Activated CD4-positive, CD25-positive, alpha-beta regulatory T cell (primary cell): ENCODE measurements at places on chromosomes 13 and 19.
A peak's percentile ranks its signal among the peaks of the same experiment; 100 is the strongest.

GRCh38 chr19:48397263-48398101 lies 4.0 kb downstream of the GRIN2D start:
- no peak for DNase-seq

- no peak for DNase-seq
These were observed 55.5 kb downstream of the MYH14 start for GRCh38 chr19:50258918-50259372.

DNA sequence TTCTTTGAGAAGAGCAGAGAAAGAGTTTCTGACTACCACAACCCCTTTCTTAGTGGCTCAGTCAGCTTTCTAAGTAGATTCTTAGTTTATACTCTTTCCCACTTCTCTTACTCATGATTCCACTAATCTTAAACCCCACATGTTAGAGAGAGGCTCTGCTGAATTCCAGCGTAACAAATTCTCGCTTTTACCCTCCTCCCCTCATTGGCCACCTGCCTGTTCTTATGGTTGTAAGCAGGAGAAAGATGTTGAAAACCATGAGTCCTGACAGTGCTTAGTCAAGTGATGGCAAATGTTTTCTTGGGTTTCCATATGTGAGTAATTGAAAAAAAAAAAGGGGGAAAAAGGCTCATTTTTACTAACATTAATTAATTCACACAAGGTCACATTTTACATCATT lies 125.9 kb downstream of the ZDHHC20 start:
- no peak for DNase-seq

DNA sequence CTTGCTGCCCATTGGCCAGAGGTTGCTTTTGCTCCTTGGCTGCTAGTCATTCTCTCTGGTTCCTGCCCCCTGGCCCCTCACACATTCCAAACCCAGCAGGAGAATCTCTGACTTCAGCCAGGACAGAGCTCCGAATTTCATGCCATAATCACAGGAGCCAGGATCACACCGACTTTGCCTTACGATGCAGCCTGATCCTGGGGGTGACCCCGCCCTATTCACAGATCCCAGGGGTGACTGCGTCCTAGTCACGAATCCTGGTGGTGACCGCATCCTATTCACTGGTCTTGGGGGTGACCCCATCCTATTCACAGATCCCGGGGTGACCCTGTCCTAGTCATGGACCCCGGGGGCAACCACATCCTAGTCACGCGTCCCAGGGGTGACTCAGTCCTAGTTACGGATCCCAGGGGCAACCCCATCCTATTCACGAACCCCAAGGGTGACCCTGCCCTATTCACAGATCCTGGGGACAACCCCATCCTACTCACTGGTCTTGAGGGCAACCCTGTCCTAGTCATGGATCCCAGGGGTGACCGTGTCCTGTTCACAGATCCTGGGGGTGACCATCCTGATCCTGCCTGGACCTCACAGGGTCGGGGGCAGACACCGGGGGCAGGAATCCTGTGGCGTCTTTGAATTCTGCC lies 7.4 kb upstream of the TEX29 start:
- DNase-seq: no peak

DNA sequence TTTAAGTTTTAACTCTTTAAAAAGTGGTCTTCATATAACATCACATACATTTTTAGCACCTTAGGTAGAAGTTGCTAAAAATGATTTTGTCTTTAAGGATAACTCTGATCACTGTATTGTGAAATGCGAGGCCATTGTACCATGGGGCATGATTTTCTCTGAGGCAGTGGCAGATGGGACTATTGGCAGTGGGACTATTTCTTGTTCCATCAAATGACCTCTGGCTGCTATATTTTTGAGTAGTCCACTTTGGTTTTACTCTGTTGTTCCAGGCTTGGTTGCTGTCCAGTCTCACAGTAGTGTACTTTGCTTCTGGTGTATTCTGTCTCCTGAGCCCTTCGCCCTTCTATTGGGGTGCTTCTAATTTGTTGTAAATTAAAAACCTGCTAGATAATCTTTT lies 156.5 kb downstream of the ATP8A2 start:
- no peak for DNase-seq

- DNase-seq: no peak
These were observed 151.6 kb downstream of the ZNF486 start for GRCh38 chr19:20318616-20319015.

DNA sequence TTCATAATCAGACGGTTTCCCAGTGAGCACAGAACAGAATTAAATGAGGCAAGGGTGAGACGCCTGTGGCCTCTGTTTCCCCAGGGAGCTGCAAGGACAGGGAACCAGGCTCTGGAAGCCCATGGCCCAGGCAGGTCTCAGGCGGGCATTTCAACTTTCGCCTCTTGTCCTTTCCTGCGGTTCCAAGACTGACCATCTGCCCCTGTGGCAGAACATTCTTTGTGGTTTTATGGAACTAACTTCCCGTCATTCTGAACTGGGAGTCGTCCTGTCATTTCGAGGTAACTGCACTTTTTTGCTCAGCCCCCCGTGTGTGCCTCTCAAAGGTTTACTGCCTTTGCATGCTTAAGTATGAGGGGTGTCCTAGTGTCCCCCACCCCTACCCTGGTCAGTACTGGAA lies 70.9 kb downstream of the KL start:
- no peak for DNase-seq

GRCh38 chr13:97892717-97893116 lies 60.8 kb upstream of the IPO5 start:
- no peak for DNase-seq

- no peak for DNase-seq
These were observed 67.4 kb downstream of the STK24 start for GRCh38 chr13:98509271-98510155.

GRCh38 chr13:48615049-48615448 lies 38.7 kb upstream of the CYSLTR2 start:
- no peak for DNase-seq

- DNase-seq: peak; percentile 66
These were observed 4.2 kb upstream of the DAND5 start for GRCh38 chr19:12965017-12965811.

DNA sequence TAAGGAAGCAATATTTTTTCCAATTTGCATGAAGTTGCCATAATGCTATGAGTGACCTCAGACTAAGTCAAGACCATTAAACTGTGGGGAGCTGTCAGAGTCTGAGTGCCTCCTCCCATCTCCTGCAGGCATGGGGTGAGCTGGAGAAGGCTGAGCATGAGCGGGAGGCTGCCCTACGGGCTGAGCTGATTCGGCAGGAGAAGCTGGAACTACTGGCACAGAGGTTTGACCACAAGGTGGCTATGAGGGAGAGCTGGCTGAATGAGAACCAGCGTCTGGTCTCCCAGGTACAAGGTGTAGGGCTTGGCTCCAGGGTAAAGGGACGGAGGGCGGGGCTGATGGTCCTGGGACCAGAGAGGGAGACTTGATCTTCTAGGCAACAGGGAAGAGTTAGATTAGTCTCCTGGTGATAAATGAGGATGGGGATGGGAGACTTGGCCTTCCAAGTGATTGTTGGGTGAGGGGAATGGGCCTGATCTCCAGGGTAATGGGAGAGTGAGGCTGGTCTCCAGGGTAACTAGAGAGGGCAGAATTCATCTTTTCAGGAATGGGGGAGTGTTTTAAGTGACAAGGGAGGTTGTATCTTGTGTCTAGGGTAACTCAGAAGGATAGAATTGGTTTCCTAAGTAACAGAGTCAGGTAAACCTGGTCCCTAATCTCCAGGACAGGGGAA lies 36.0 kb downstream of the SPTBN4 start:
- no peak for DNase-seq

GRCh38 chr13:49652355-49653305 lies 24.3 kb downstream of the ARL11 start:
- DNase-seq: no peak

DNA sequence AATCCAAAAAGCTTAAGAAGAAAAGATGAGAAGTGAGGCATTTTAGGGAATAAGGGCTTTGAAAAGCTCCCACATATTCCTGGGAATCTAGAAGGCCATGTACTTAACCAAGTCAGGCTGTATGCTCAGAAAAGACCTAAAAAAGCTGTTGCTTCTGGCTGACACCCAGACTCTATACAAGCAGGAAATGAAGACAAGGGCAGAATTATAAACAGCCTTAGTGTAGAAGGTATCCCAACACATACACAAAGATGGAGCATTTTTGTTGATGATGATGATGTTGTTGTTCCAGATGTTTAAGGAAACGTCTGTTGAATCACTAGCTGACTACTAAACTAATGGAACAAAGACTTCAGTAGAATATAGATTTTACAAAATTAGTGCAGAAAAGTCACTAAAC lies 26.1 kb upstream of the N4BP2L1 start:
- DNase-seq: no peak

GRCh38 chr19:43555185-43555770 lies 20.0 kb downstream of the XRCC1 start:
- DNase-seq: peak; percentile 57

- no peak for DNase-seq
These were observed 515.0 kb upstream of the KLHL1 start for GRCh38 chr13:70623239-70623638.

DNA sequence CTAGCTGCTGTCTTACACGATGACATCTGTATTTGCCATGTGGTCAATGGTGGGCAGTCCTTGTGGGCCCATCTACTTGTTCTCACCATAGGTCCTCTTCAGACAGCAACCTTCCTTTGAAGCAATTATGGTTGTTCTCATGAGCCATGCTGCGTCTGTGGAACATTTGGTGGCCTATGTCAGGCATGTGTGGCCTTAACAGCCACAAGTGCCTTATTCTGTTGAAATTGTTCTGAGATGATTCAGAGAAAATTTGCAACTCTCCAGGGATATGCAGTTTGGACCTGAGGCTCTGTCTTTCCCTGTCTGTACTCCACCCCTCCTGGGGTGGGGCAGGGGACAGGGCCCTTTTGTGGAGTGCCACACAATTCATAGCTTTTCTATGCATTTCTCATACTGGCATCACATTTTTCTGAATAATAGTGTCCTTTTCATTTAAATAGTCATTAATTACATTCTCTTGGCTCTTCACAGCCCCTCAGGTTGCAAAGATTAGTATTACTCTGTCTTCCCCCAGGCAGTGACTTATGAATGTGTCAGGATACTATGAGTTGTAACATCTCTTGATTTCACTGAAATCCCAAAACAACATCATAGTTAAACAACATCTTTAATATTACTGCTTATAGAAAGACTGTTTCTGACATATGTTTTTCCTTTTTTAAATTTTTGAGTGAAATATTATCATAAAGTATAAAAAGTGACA lies 102.1 kb downstream of the ITGBL1 start:
- no peak for DNase-seq

- no peak for DNase-seq
These were observed 325.4 kb downstream of the FOXO1 start for GRCh38 chr13:40341096-40341471.

GRCh38 chr13:102440259-102440936 lies 38.5 kb upstream of the FGF14 start:
- no peak for DNase-seq

GRCh38 chr13:113061271-113061625 lies 44.3 kb upstream of the F7 start:
- DNase-seq: no peak

DNA sequence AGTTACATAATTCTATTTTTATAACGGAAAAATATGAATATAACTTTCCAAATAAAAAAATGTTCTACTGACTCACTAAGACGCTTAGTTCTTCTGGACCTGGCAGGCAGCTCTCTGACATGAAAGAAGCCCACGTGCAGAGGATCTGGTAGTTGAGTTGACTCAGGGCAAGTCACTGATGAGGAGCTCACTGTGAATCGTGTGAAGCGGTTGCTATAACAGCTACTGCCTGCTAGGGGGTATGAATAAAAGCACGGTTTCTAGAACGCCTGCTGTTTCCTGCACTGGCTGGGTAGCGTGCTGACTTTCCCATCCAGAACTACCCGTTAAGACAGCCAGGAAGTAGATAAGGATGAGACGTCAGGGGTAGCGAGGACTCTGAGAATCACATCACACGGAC lies 54.7 kb upstream of the WASF3 start:
- DNase-seq: no peak

DNA sequence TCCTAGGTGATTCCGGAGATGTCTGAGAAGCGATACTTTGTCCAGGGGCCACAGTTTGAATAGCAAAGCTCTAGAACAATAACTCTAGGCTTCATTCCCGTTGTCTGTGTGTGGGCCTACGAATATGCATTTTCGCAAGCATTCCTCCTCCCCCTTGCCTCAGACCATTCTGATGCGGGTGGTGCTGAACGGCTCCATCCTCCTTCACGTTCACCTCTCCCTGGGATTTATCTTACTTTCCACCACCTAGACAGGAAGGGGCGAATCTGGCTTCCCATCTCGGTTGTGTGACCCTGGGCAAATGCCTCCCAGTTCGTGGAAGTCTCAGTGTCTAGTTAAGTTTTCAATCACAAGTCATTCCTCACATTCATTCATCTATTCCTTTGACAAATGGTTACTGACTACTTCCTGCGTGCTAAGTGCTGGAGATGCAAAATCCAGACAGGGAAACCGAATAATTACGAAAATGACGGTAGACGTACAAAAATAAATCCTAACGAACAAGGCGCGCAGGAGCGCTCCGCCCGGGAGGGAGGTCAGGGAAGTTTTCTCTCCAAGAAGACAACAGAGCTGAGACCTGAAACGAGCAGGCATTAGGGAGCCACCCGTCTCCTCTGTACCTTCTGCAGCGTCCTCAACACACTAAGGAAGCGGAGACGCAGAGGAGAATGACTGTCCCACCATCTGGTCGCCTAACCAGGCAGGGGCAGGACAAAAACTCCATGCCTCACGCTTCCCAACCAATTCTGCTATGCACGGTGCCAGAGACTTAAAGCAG lies 1.3 kb upstream of the CNOT3 start:
- no peak for DNase-seq

GRCh38 chr13:21733475-21734263 lies 62.8 kb downstream of the FGF9 start:
- DNase-seq: no peak
